Stimulated activated CD8-positive, alpha-beta memory T cell treated with anti-CD3 and anti-CD28 coated beads, Interleukin-7, amount 100 ng/mL, for 4 hours (primary cell): ENCODE measurements at places on chromosomes 11 and 22.
A peak's percentile ranks its signal among the peaks of the same experiment; 100 is the strongest.

- DNase-seq: no peak
Measured at GRCh38 chr22:43039800-43040199, 24.9 kb upstream of the PACSIN2 start.

DNA sequence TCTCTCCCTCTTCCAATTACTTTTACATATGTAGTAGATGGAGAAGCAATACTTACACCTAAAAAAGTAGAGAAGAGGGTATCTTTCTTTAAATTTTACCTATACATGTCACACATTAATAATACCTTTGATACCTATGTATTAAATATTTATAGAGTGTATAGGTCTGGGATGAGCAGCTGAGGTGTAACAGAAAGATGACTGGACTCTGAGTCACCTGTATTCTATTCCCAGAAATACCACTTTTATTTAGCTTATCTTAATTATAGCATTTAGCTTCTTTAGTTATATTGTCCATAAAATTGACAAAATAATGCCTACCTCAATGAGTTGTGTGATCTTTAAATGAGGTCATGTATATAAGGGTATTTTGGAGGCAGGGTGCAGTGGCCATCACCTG is 30.6 kb upstream of the YAP1 start:
- DNase-seq: no peak

GRCh38 chr22:36921309-36922104 is 8.1 kb downstream of the CSF2RB start:
- no peak for DNase-seq

DNA sequence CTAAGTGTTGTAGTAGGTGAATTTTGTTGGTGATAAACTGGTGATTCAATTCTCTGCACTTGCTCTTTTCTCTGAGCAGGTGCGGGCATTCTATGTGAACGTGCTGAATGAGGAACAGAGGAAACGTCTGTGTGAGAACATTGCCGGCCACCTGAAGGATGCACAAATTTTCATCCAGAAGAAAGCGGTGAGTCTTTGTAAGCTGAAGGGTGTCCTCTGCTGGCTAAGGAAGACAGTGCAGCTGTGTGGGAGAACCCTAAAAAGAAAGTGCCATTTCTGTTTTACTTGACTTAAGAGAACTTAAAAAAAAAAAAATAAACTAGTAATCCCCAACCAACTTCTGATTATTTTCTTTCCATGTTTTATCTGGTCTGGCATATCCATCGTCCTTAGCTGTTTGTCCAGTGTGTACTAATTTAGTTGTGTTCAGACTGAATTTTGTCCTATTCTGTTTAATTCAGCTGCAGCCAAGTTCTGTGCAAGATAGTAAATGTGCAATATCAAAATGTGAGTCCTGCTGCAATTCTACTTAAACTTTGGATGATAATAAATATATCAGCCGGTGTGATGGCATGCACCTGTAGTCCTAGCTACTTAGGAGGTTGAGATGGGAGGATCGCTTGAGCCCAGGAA is 29.6 kb downstream of the CAT start:
- no peak for DNase-seq

- DNase-seq: no peak
Measured at GRCh38 chr11:1759851-1760220, 3.9 kb downstream of the CTSD start.

DNA sequence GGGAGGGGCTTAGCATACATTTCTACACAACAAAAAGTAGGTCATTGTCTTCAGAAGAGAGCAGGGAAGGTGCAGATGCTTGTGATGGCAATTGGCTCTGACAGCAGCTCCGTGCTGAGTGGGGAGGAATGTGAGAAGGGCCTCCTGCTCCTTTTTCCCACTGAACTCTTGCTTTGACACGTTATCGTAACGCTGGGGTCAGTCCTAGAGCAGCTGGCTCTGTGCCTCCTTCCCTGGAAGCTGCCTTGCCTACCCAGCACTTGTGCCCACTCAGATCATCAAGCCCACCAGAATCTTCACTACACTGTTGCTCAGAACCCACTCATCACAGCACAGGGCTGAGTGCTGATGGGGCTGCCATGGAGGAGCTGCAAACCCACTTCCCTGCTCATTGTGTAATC is 14.9 kb upstream of the NAV2 start:
- no peak for DNase-seq

- DNase-seq: no peak
Measured at GRCh38 chr11:130710021-130710420, 206.3 kb downstream of the SNX19 start.

- no peak for DNase-seq
Measured at GRCh38 chr11:13116491-13116890, 107.4 kb downstream of the RASSF10 start.

- DNase-seq: no peak
Measured at GRCh38 chr11:43810929-43811596, 69.6 kb upstream of the ALKBH3 start.

- DNase-seq: no peak
Measured at GRCh38 chr11:117789241-117789640, 7.8 kb downstream of the DSCAML1 start.

DNA sequence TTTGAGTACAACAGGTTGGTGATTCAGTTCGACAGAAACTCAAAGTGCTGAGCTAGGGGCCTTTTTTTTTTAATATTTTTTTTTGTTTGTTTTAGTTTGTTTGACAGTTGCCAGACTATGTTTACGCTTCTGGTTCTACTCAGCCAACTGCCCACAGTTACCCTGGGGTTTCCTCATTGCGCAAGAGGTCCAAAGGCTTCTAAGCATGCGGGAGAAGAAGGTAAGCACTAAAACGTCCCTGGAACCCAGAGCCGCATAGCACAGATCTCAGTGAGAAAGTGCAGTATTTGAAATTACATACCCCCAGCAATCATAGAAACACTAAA is 649 bp downstream of the PRRG4 start:
- DNase-seq: no peak

GRCh38 chr22:26568207-26568706 is 21.7 kb downstream of the TPST2 start:
- DNase-seq: no peak

DNA sequence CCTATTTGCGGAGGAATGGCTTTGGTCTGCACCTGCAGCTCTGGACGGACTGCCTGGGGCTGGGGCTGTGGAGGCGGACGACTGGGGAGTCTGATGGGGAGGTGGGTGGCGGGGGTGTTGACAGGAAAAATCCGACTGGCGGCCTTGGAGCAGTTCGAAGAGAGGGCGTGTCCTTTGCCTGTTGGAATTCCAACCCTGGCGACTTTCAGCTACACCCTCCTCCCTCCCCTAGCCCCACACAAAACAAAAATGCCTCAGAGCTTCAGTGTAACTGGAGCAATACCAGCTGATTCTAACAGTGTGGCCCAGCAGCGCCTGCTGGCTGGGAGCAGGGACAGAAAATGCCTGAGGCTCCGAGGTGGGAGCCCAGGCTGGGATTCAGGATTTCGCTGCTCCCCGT is 85.4 kb downstream of the ATXN10 start:
- no peak for DNase-seq

GRCh38 chr11:57071829-57072228 is 83.1 kb downstream of the OR5AK2 start:
- DNase-seq: no peak

DNA sequence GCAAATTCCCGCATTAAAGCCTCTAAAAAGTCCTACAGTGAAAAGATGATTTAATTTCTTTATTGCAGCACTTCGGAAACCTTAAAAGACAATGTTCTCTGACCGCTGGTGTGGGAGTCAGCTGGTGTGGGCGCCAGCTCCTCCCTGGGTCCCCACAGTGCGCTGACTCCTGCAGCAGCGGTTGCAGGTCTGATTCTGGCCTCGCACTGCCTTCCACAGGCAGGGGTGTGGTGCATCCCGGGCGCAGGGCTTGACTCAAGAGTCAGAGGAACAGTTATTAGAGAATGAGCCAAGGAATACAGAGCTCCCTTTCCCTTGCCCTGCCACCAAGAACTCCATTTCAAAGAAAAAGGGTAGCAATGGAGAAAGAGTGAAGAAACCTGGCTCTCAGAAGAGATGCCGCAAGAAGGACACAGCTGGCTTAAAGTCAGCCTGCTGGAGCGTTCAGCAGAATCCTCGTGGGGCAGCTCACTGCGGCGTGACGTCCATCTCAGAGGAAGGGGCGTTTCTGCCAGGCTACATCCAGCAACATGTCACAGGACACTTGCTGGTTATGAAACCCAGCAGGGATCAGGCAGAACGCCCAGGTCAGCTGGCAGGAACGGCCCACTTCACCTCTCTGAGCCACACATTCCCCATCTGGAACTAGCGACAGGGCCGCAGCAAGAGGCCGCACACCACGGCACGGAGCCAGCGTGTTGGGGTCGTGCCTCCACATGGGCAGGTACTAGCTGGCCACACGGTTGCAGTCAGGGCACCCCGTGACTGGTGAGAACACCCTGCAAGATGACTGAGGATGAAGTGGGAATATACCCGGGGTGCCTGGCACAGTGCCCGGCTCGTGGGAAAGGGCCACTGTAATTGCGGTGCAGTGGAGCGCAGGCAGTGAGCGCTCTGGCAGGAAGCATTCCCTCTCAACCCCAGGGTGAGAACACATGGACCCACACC is 18.1 kb upstream of the EFCAB6 start:
- no peak for DNase-seq

- no peak for DNase-seq
Measured at GRCh38 chr22:44143105-44143474, 37.6 kb upstream of the PARVG start.

GRCh38 chr22:19081351-19081750 is 40.9 kb downstream of the DGCR2 start:
- no peak for DNase-seq

DNA sequence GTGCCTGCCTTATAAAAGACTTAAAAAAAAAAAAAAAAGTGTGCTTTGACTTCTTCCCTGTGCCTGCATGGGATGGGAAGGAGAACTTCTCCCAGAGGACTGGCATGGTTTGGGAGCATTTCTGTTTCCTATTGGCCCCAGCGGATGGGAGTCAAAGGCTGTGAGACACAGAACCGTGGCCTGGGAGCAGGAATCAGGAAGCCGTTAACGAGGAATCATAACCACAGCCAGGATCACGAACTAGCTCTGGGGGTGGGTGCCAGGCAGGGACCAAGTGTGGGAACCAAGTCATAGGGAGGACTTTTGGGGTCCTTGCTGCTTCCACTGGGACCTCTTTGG is 526 bp downstream of the C1QTNF6 start:
- DNase-seq: no peak

- no peak for DNase-seq
Measured at GRCh38 chr22:36211237-36211861, 9.7 kb upstream of the APOL4 start.

DNA sequence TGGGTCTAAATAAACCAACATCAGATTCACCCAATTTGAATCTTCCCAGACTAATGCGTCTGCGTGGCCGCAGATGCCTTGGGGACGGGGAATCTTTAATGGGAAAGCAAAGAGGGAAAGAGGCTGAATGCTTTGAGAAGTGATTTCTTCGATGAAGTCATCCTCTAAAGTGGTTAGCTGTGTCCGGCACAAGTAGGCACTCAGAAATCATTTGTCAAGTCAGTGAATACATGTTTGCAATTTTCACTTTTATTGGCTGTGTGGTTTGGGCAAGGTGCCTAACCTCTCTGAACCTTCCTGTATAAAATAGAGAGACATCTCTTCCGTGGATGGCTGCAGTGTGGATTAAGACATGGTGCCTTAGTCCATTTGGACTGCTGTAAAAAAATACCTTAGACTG is 19.7 kb upstream of the IFT27 start:
- DNase-seq: no peak

GRCh38 chr11:67374571-67375281 is 1.3 kb upstream of the CLCF1 start:
- no peak for DNase-seq

DNA sequence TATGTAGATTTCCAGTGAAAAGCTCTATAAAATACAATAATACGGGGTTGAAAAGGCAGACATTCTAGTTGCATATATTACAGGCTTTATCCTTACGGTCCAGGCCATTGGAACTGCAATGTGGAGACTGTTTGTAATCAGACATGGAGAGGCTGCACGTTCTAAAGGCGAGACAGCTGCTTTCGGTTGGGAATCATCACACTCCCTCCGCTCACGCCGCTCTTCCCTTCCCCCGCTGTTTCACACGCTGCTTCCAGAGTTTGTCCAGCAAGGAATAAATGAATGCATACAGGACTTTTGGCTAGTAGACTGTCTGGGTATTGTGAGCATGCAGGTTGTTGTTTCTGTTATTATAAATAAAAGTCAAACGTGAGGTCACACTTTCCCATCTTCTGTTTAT is 13.5 kb upstream of the EFCAB6 start:
- DNase-seq: no peak

- DNase-seq: peak; percentile 38
Measured at GRCh38 chr22:41822317-41823057, 10.4 kb upstream of the SREBF2 start.

- no peak for DNase-seq
Measured at GRCh38 chr22:42939941-42940653, 74.9 kb downstream of the PACSIN2 start.

DNA sequence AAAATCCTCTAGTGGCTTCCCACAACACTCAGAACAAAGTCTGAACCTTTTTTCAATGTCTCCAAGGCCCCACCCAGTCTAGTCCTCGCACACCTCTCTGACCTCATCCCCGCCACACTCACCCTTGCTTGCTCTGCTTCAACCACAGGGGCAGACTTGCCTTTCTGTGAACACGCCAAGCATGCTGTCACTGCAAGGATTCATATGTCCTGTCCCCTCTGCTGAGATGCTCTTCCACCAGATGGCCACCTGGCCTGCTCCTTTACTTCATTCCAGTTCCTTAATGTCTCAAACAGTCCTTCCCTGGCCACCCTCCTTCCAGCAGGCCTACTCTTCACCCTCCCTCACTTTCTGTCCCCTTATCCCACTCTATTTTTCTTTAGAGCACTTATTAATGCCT is 60.6 kb upstream of the ARHGAP20 start:
- no peak for DNase-seq

DNA sequence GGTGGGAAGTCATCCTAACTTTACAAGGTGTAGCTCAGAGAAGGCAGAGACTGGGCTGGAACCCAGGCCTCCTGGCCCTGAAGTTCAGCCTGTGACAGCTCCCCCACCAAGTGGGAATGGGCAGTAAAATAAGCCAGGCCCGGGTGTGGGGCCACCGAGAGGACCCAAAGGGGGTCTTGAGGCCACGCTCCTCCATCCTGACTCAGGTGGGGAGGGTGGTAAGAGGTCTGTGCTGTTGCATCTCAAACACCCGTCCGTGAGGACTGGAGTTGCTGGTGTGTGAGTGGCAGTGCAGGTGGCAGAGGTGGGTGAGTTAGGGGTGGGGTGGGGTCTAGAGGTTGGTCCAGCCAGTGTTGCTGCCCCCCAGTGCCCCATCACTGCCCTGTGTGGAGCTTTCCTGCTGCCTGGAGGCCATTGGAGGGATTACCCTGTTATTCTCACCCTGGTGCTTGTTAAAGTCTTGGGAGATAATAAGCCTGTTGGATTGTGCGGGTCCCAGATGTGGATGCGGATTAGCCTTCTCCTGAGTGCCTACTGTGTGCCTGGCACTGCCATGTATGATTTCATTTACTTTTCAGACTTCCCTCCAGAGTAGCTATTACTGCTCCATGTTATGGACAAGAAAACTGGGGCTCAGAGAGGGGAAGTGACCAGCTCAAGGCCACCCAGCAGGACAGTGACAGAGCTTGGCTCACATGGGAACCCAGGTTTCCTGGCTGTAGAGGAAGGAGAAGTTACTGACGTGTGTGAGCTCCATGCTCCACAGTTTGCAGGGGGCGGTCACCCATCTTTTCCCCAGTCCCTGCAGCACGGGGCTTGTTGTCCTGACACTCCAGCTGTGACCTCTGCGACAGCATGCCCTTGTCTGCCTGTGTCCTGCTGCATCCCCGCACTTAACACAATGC is 12.9 kb downstream of the SERPINH1 start:
- no peak for DNase-seq
